Progenitor cell of endocrine pancreas (in vitro differentiated cells): ENCODE measurements at places on chromosomes 2 and 18.

DNA sequence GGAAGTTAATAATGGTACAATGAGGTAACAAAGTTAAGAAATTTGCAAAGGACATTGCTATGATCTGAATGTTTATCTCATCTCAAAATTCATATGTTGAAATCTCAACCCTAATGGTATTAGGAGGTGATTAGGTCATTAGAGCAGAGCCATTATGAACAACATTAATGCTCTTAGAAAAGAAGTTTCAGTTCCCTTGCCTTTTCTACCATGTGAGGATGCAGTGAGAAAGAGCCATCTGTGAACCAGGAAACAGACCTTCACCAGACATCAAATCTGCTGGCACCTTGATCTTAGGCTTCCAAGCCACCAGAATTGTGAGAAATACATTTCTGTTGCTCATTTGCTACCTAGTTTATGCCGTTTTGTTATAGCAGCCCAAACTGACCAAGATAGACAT is 757.6 kb downstream of the NR4A2 start:
- no peak for DNase-seq

GRCh38 chr2:11127761-11128160 is 27.5 kb upstream of the SLC66A3 start:
- DNase-seq: no peak

DNA sequence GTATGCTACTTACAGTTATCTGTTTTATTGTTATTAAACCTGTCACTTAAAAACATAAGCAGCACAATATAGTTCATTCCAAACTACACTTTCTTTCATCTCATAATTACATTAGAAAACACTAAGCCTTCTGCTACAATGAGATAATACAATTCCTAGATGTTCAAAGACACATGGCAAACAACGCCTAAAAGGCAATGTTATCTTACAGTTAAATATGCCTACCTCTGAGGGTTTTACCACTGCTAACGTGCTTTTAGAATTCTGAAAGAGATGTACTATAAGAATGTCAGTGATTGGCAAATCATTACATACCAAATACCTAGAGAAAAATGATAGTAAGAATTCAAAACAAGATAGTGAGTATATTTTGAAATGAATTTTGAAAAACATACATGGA is 46.8 kb upstream of the SPOPL start:
- DNase-seq: no peak

- DNase-seq: no peak
Measured at GRCh38 chr2:192414794-192415193, 220.1 kb upstream of the TMEFF2 start.

GRCh38 chr2:120670371-120670770 is 65.3 kb upstream of the GLI2 start:
- no peak for DNase-seq

- DNase-seq: peak; percentile 42
Measured at GRCh38 chr18:10787293-10787901, 261.6 kb downstream of the NAPG start.

GRCh38 chr2:213609570-213610170 is 325.4 kb downstream of the SPAG16 start:
- no peak for DNase-seq

GRCh38 chr2:190903693-190904450 is 23.3 kb downstream of the GLS start:
- DNase-seq: no peak

GRCh38 chr2:207165121-207166038 is at the start of gene KLF7:
KLF7 (minus strand) TSS chr2:207165948; CDS start chr2:207165568, 380 bp downstream.
- DNase-seq: peak; percentile 30

DNA sequence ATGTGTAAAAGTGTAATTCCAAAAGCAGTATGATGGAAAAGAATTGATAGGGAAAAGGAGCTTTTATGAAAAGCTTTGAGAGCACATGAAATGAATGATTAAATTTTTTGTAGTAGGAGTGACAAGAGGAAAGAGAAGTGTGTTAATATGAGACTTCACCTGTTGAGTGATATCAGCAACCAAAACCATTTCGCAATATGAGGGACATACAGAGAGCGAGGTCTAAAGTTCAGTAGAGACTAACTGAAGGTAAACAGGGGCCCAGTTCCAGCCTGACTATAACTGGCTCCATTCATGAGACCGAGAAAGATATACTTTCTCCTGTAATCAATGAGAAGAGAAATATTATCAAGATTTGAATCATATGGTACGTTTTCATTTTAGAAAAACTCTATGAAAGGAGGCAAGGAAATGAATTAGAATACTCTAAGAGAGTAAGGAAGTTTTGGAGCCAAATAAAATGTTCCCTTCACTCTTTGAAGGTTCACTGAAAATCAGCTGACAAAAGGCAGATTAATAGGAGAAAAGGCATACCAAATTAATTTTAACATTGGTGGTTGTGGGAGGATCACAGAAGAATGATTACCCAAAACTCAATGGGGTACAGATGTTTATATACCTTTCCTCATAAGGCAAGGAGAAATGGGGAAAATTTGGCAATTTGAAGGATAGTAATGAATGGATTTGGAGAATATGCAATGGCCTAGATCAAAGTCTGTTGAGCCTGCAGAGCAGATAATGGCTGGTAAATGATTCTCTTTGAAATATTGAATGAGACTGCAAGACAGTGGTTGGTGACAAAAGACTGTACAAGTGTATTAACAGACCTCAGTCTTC is 932.2 kb downstream of the TDRD15 start:
- no peak for DNase-seq

GRCh38 chr2:16525265-16525887 is 140.3 kb downstream of the CYRIA start:
- no peak for DNase-seq

GRCh38 chr2:145402706-145403277 is 882.9 kb upstream of the ZEB2 start:
- no peak for DNase-seq

GRCh38 chr2:212537726-212538304 is 787 bp downstream of the ERBB4 start:
- peak; percentile 39 for DNase-seq

DNA sequence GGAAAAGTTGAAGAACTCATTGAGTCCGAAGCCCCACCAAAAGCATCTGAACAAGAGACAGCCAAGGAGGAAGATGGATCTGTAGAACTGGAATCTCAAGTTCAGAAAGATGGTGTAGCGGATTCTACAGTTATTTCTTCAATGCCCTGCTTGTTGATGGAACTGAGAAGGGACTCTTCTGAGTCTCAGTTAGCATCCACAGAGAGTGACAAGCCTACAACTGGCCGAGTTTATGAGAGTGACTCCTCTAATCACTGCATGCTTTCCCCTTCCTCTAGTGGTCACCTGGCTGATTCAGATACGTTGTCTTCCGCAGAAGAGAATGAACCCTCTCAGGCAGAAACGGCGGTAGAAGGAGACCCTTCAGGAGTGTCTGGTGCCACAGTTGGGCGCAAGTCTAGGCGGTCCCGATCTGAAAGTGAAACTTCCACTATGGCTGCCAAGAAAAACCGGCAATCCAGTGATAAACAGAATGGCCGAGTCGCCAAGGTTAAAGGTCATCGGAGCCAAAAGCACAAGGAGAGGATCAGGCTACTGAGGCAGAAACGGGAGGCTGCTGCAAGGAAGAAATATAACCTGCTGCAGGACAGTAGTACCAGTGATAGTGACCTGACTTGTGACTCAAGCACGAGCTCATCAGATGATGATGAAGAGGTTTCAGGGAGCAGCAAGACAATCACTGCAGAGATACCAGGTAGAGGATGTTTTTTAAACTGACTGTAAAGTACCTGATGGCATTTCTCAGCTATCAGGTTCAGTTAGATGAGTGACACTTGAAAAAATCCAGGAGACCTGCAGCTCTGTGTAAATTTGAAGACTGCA is 111.9 kb downstream of the HAUS1 start:
- DNase-seq: no peak

DNA sequence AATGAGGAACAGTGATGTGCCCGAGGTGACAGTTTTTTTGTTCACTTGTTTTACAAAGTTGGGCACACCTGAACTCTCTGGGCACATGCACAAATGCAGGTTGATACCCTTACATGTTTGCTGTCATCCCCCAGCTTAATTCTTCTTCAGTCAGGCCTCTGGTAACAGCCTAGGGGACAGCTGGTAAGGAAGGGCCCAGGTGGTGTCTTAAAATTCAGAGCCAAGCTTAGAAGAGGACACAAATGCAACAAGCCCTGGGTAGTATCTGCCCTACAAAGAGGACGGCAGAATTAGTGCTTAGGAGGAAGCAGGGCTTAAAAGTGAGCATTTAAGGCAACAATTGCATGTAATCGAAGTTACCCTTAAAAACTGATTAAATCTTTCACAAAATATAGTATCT is 171.9 kb upstream of the ACAA2 start:
- no peak for DNase-seq

- no peak for DNase-seq
Measured at GRCh38 chr2:60391230-60391629, 162.2 kb downstream of the BCL11A start.

DNA sequence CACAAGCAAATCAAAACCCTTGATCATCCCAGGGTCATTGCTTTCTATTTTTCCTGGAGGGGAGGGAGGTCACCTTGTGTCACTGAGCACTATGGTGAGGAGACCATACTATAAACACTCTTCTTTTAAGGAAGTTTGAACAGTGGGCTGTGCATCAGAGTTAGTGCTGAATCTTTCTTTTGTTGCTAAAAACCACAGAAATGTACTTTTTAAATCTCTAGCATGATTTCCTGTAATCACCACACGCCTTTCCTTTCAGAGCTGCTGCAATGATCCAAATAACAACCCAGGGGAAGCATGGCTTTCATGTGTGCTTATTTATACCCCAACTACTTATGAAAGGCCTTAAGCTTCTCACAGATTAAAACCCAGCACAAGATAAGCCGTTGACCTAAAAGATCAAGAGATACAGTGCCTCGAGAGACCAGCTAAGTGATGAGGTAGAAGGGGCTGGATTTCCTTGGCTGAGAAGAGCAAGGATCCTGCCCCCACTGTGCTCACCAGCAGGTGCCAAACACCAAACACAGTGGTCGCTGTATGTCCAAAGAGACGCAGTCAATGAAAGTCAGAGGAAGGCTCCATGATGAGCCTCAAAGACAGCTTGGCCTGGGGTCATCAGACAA is 34.7 kb downstream of the TRABD2A start:
- DNase-seq: no peak

GRCh38 chr2:180653481-180653880 is 326.9 kb upstream of the UBE2E3 start:
- DNase-seq: no peak

GRCh38 chr2:24107-24506 is 22.2 kb downstream of the FAM110C start:
- DNase-seq: no peak

DNA sequence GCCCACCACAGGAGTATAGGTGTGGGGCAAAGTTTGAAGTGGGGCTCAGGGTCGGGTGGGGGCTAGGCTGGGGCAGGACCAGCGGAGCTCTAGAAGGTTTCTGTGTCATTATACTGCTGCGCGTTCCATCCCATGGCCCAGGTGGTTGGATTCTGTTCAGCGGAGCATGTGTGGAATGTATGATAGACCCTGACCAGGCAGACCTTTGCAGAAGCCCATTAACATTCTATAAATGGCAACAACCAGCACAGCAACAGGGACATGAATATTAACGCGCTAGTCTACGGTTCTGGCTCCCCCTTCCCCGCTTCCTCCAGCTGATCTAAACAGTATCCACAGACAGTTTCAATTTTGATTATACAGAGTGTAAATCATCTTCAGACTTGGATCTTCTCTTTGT is 4.1 kb upstream of the PRKCE start:
- DNase-seq: no peak

GRCh38 chr2:109646961-109647360 is 32.8 kb downstream of the SOWAHC start:
- DNase-seq: no peak

DNA sequence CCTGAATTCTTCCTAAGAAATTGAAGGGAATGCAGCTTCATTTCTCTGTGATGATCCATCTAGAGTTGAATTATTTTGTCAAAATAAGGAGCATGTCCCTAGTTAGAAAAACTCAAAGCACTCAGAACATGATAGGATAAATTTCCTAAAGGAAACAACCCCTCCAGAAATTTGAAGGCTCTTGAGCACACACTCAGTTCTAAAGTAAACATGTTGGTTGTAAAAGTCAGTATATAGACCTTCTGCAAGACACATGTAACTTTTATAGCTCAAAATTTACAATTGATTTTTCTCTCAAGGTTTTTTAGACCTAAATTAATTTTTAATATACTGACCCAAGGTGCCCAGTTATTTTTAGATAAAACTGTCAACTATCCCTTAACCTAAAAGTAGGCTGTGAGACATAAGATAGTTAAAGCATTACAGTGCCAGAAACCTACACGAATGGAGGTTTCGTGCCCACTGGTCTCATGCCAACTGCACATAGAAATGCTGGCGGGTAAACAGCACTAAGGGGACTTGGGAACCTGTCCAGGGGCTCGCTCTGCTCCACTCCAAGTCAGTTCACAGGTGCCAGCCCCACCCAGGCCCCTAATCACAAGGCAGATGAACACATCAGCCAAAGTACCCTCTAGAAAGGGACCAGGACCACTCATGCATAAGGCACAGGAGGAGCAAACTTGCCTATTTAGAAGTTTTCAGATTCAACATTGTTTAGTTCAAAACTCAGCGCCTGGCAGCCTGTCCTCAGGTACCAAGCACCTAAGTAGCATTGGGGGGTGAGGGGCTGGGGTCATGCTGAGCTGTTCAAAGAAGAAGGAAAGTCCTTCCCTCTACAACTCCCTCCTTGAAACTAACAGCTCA is 106.5 kb downstream of the SMC6 start:
- no peak for DNase-seq

DNA sequence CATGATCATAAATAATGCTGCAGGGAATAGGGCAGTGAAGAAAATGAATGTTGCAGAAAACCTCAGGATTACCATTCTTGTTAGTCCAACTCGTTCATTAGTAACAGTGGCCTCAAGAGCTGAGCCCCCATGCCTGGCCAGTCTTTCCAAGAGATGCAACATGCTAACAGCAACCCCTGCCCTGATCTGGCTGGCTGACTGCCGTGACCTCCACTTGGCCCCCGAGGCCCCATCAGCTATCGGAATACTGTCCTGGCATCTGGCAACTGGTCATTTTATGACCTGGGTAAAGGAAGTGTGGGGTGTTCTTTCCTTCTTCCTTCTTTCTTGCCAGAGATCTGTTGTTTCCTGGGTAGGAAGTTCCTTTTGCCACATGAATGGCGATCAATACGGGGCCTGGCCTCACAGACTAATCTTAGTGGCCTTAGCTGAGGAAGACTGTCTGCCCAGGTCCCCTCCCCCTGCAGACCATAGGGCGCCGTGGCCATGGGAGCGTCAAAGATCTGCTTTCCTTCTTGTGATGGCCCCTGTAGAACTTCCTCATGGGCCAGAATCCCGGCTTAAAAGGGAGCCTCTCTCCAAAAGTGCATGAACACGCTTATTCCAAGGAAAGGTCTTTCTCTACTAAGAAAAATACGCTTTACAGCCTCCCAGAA is 10.6 kb upstream of the TRABD2A start:
- DNase-seq: no peak

GRCh38 chr2:150911766-150912280 is 349.8 kb downstream of the RBM43 start:
- DNase-seq: no peak
